WTC11 (cell line): ENCODE measurements at places on chromosomes 2 and 18. TPM values are rescaled to one million over a fixed set of nuclear protein-coding genes. Genes with fewer than 3 reads are reported as not detected.

Gene GALNT14
- total RNA-seq: 6.0 to 6.8 TPM (median 6.3 TPM) in 3 replicates

Gene ALK
- 0.09 to 0.11 TPM in 2 of 3 replicates, not detected in the other for total RNA-seq

Gene REG1B
- total RNA-seq: 2.1 to 3.8 TPM (median 2.3 TPM) in 3 replicates

Gene XPO1
- total RNA-seq: 258 to 272 TPM (median 260 TPM) in 3 replicates

Gene SULT1C2
- 2.2 to 3.4 TPM (median 2.6 TPM) in 3 replicates for total RNA-seq
